Stimulated activated naive B cell treated with anti-CD40 and anti-IgM and Interleukin-4, amounts not matched to agents 10 μg/mL and 1 μg/mL and 100 μg/mL, for 72 hours (primary cell): ENCODE measurements at places on chromosomes 6 and 20.
A peak's percentile ranks its signal among the peaks of the same experiment; 100 is the strongest.

GRCh38 chr6:100458841-100459591, 5.7 kb downstream of the SIM1 start:
- peak overlapping the region; percentile 92 for H3K27ac ChIP-seq
- H3K4me1 ChIP-seq = peaks cover 7% of the 10 kb centered on the region
- peaks cover 77% of the 10 kb centered on the region for H3K27me3 ChIP-seq
- H3K4me3 ChIP-seq = no peak overlapping the region

DNA sequence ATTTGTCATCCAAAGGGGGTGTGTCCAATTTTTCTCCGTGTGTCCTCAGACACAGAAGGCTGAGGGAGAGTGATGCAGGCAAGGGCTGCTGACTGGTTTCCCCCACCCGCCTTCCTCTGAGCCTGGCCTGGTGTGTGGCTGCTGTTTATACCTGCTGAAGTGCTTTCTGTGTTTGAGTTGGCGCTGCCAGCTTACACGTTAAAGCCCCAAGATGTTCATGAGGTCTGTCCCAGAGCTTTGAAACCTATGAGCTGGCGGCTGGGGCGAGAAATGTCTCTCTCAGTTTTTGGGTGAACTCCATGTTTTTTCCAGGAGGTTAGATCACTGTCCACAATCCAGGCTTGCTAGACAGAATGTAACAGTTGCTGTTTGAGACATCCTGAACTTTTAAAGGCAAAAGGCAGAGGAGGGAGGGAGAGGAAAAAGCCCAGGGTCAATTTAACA, 69.0 kb upstream of the CCN2 start:
- H3K4me1 ChIP-seq = peaks cover 7% of the 10 kb centered on the region
- H3K27me3 ChIP-seq = no peaks in the 10 kb centered on the region
- no peaks in the 10 kb centered on the region for H3K36me3 ChIP-seq
- no peak for DNase-seq

DNA sequence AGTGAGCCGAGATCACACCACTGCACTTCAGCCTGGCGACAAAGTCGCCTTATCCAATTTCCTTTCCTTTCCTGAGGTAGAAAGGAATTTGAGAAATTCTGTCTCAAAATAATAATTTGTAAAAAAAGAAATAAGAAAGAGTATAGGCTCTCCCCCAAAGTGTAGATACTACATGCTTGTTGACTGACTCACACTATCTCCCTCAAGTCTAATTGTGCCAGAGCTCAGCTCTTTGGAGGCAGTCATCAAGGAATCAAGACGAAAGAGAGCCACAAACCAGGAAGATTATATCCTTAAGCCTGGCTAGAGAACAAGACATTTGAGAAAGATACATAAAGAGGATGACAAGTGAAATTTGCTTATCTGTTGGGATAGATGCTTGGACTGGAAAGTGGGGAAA, 3.7 kb upstream of the FKBPL start:
- peaks cover 4% of the 10 kb centered on the region for H3K27me3 ChIP-seq
- no peak for DNase-seq
- no peak overlapping the region for H3K27ac ChIP-seq
- H3K4me1 ChIP-seq = peaks cover 6% of the 10 kb centered on the region
- H3K4me3 ChIP-seq = no peak overlapping the region

DNA sequence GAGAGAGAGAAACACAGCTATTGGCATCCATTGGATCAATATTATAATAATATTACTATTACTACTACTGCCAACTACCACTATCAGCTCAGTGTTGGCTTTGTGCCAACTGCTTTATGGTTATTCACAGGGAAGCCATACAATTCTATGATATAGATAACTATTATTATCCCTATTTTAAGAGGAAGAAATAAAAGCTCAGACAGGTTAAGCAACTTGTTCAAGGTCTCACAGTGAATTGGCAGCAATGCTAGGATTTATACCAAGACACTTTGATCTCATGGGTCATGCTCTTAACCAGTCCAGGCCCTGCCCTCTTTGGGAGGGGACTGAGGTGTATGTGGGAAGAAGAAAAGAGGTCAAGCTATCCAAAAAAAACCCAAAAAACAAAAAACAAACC, 82.0 kb upstream of the TRAF3IP2 start:
- no peak overlapping the region for H3K4me3 ChIP-seq
- DNase-seq = no peak
- peaks cover 53% of the 10 kb centered on the region for H3K36me3 ChIP-seq
- H3K27ac ChIP-seq = no peak overlapping the region
- no peaks in the 10 kb centered on the region for H3K27me3 ChIP-seq

DNA sequence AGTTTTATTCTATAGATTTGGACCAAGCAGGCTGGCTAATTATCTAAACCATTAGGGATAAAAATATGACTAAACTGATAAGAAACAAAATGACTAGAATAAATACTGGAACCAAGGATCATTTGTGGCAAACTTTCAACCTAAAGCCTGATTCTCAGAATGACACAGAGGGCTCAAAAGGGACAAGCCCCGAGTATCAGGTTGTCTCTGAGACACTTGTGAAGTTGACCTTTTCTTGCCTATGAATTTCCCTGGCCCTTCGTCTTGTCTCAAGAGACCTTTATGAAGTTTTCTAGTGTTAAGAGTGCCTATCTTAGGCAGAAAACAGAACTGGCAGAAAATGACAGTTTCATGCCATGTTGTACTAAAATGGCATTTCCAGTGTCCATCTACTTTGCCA, 68.3 kb downstream of the IMPG1 start:
- H3K27me3 ChIP-seq = no peaks in the 10 kb centered on the region
- no peak overlapping the region for H3K4me3 ChIP-seq
- no peak for DNase-seq
- no peaks in the 10 kb centered on the region for H3K36me3 ChIP-seq

GRCh38 chr6:32397252-32397920, 9.6 kb downstream of the BTNL2 start:
- H3K27ac ChIP-seq = peak overlapping the region; percentile 33
- peak; percentile 22 for DNase-seq
- H3K4me1 ChIP-seq = peaks cover 22% of the 10 kb centered on the region
- H3K36me3 ChIP-seq = no peaks in the 10 kb centered on the region
- H3K4me3 ChIP-seq = no peak overlapping the region

DNA sequence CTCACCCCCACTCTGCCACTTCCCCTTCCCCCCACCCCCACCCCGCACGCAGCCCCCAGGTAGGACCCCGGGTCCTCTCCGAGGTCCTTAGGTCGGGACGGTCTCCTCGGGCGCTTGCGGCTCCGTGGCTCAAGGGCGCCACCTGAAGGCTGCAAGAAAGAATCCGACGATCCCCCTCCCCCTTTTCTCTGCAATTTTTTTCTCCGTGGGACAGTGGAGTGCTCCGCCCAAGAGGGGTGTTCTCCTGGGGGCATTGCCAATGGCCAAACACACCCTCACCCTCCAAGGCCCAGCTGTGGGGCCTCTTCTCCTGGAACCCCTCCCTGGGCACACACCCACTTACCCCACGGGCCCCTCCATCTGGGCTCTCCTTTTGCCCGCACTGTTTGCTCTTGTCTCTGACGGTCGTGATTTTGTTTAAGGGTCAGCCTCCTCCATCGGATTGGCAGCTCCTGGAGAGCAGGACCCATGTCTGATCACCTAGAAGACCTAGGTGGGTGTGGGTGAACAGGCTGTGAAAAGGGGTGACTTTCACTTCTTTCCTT, 1.1 kb upstream of the TMEM74B start:
- peaks cover 6% of the 10 kb centered on the region for H3K36me3 ChIP-seq
- H3K4me1 ChIP-seq = peaks cover 8% of the 10 kb centered on the region
- peak; percentile 22 for DNase-seq
- H3K27me3 ChIP-seq = peaks cover 38% of the 10 kb centered on the region
- no peak overlapping the region for H3K27ac ChIP-seq
- peak overlapping the region; percentile 74 for H3K4me3 ChIP-seq

- H3K36me3 ChIP-seq = no peaks in the 10 kb centered on the region
- DNase-seq = no peak
- H3K4me3 ChIP-seq = no peak overlapping the region
- H3K27me3 ChIP-seq = peaks cover 14% of the 10 kb centered on the region
- no peak overlapping the region for H3K27ac ChIP-seq
Observed at GRCh38 chr6:151488226-151488625, 5.6 kb upstream of the CCDC170 start.

DNA sequence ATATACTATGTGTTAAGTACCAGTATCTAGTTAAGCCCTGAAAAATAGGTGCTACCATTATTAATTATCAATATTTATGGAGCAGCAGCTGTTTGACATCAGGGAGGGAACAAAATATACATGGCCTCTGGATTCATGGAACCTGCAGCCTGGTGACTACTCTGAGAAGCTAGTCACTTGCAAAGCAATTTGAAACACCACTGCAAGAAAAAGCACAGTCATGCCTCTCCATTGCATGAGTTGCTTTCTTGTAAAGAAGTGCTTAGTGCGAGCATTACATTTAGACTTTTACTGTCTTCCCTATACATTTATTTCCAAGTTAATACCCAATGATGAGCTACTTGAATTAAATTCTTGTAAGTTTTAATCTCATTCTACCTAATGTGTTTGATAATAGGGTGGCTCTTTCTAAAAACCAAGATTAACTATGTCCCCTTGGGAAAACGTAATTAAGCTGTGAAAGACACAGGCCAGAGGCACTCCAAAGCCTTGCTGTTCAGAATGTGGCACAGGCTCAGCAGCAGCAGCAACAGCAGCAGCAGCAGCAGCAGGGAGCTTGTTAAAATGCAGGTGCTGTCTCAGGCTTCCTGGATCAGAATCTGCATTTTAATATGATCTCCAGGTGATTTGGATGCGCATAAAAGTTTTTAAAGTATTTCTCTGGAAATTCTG, 83.6 kb downstream of the PFDN4 start:
- H3K4me1 ChIP-seq = no peaks in the 10 kb centered on the region
- no peaks in the 10 kb centered on the region for H3K27me3 ChIP-seq
- H3K36me3 ChIP-seq = no peaks in the 10 kb centered on the region
- H3K27ac ChIP-seq = no peak overlapping the region
- no peak for DNase-seq

- no peaks in the 10 kb centered on the region for H3K4me1 ChIP-seq
- H3K27ac ChIP-seq = no peak overlapping the region
- H3K27me3 ChIP-seq = no peaks in the 10 kb centered on the region
- no peak for DNase-seq
- H3K4me3 ChIP-seq = no peak overlapping the region
- peaks cover 14% of the 10 kb centered on the region for H3K36me3 ChIP-seq
Observed at GRCh38 chr6:131877999-131878789, 70.4 kb downstream of the ENPP1 start.

DNA sequence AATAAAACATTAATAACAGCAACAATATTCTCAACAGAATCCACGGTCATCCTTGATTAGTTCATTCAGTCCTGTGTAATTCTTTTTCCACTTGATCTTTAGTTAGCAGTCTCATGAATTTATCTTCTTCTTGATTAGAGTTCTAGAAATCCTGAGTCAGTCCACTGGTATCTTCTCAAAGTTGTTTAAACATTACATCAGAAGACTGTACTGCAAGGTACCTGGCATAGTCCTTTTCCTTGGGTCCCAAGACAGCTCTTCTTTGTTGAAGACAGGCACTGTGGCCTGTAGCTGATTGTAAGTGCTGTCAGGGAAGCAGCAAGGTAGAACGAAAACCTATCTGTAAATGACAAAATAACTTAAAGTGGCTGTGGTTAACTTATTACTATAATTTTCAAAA, 11.8 kb downstream of the MAP3K4 start:
- no peaks in the 10 kb centered on the region for H3K36me3 ChIP-seq
- H3K4me3 ChIP-seq = no peak overlapping the region
- no peaks in the 10 kb centered on the region for H3K27me3 ChIP-seq
- H3K4me1 ChIP-seq = peaks cover 17% of the 10 kb centered on the region
- H3K27ac ChIP-seq = no peak overlapping the region
- no peak for DNase-seq

- H3K36me3 ChIP-seq = peaks cover 2% of the 10 kb centered on the region
- no peak overlapping the region for H3K27ac ChIP-seq
- DNase-seq = no peak
- H3K27me3 ChIP-seq = peaks cover 26% of the 10 kb centered on the region
- peak overlapping the region; percentile 32 for H3K4me3 ChIP-seq
Observed at GRCh38 chr20:64056889-64057627, 5.9 kb upstream of the TCEA2 start.

DNA sequence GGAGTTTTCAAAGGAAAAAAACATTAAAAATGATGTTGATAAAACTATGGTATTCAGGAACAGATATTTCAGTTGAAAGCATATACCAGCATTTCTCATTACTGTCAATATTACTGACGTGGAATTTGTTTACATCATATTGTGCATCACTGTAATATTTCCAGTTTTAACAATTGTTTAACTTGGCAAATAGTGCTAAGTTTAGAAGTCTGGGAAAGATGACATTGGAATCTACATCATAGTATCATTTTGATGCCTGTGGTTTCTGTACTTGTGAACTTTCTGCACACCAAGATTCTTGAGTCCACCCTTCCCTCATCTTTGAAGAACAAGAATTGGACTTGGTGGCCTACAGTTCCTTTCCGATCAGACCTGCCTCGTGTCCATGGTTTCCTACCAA, 98.1 kb downstream of the RALGAPA2 start:
- peaks cover 23% of the 10 kb centered on the region for H3K36me3 ChIP-seq
- no peak overlapping the region for H3K27ac ChIP-seq
- peaks cover 6% of the 10 kb centered on the region for H3K4me1 ChIP-seq

DNA sequence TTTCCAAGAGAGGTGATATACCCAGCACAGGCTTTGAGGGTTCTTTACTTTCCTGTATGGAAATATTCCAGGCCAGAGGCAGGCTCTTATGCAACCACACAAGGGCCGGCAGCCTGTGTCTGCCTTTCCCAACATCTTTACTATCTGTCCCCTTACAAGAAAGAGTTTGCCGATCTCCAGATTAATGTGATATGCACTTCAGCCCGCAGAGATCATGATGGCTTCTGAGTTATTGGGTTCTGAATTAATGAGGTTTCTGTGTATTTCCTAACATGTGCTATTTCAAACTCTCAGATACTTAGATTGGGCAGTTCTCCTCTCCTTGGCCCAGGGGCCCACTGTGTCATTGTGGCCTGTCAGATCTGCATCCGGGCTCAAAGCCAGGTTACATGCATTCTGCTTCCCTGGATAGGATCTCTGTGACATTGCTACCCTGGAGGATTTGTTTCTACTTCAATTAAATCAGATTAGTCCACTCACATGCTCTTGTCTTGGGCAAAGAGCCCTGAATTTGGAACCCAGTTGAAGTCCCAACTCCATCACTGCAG, 56.6 kb downstream of the TGM2 start:
- no peaks in the 10 kb centered on the region for H3K36me3 ChIP-seq
- H3K4me1 ChIP-seq = peaks cover 3% of the 10 kb centered on the region
- H3K27me3 ChIP-seq = peaks cover 6% of the 10 kb centered on the region
- DNase-seq = no peak
- no peak overlapping the region for H3K27ac ChIP-seq

DNA sequence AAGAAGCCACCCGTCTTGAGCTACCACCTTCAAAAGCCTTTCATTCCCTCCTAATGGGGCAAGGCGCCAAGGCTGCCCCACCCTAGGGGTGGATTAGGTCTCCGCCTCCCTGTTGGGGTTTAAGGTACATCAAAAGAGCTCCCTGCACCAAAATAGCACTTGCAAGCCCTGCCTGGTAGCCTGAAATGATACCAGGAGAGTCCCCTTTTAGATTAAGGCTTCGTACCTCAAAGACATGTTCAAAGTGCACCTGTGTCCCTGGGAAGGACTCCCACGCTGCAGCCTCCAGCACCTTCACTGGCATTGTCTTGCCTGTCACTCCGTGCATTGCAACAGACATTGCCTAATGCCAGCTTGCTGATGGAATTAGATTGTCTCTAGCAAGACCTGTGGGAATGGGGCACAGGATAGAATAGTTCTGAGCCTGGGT, 15.7 kb upstream of the CDKN1A start:
- peaks cover 14% of the 10 kb centered on the region for H3K27me3 ChIP-seq
- H3K4me1 ChIP-seq = peaks cover 35% of the 10 kb centered on the region
- no peak overlapping the region for H3K4me3 ChIP-seq
- no peaks in the 10 kb centered on the region for H3K36me3 ChIP-seq
- DNase-seq = no peak

- H3K27me3 ChIP-seq = no peaks in the 10 kb centered on the region
- H3K27ac ChIP-seq = no peak overlapping the region
- H3K4me3 ChIP-seq = no peak overlapping the region
- H3K4me1 ChIP-seq = peaks cover 24% of the 10 kb centered on the region
- no peaks in the 10 kb centered on the region for H3K36me3 ChIP-seq
Observed at GRCh38 chr6:45483501-45483900, 105.8 kb upstream of the SUPT3H start.
